Liver (tissue), 10 donors: ENCODE measurements at places on chromosomes 1 and 21.

DNA sequence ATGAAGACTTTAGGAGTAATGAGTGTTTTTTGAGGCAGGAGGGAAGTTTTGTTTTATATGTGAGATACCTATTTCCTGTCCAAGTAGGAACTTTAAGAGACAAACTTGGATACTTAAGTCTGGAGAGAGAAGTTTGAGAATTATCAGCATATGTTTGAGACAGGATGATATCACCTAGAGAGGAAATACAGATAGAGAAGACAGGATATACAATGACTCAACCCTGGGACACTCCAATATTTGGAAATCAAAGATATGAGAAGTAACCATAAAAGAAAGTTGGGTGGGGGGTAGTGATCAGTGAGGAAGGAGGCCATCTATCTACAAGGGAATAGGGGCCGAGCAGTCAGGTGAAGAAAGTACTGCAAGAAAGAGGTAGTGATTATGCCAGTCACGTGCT is 6.5 kb downstream of the LCE7A start:
- DNase-seq, result no peak

DNA sequence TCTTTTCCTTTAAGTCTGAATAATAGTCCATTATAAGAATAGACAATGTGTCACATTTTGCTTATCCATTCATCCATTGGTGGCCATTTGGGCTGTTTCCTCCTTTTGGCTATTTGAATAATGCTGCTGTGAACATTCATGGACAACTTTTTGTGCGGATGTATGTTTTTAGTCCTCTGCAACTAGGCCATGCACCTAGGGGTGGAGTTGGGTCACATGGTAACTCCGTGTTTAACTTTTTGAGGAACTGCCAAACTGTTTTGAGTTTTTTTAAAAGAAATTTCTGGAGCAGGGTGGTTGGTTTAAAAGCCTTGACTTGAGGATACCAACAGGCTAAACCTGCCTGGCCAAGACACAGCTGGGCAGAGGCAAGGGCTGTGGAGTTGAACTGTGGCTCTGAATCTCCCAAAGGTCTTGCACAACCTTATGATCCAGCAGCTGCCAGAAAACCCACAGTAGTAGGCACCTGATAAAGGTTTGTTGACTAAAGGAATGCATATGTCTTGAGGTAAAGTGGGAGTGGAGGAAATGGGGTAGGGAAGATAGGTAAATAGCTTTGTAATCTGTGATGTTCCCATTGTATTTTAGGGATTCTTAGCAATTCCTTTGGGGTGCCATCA is 5.6 kb upstream of the RPTN start:
- DNase-seq, result no peak

DNA sequence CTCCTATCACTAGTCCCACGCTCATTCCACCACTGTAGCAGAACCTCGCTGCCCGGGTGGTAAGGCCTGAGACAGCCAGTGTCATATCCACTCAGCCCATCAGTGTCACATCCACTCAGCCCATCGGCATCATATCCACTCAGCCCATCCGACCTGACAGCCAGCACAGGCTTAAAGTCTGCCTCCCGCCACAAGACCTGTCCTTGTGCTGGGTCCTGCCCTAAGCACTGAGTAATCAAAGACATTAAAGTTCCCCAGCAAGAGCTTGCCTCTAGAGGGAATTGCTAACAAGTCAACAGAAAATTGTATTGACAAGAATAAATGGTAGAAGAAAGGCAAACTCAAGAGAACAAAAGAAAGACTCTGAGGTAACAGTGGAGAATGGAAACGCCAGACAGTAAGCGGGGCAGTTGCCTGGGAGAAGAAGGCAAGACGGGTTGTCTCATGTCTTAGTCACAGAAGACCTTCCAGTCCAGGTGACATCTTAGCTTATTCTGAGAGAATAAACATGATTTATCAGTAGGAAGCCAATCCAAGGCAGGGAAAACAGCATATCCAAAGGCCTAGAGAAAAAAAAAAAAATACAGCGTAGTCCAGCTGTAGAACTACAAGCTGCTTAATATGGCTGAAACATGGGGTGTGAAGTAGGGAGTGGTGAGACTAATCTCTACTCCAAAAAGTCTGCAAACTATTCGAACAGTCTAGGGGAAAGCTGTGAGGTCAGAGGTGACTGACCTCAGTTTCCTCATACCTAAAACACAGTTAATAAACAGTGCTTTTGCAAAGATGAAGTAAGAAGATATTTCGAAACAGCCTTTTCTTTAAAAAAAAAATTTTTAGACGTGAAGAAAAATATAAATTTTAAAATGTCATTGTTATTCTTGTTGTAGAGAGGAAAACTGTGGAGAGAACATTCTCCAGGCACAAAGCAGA is 1.1 kb downstream of the ITLN1 start:
- no peak for DNase-seq

DNA sequence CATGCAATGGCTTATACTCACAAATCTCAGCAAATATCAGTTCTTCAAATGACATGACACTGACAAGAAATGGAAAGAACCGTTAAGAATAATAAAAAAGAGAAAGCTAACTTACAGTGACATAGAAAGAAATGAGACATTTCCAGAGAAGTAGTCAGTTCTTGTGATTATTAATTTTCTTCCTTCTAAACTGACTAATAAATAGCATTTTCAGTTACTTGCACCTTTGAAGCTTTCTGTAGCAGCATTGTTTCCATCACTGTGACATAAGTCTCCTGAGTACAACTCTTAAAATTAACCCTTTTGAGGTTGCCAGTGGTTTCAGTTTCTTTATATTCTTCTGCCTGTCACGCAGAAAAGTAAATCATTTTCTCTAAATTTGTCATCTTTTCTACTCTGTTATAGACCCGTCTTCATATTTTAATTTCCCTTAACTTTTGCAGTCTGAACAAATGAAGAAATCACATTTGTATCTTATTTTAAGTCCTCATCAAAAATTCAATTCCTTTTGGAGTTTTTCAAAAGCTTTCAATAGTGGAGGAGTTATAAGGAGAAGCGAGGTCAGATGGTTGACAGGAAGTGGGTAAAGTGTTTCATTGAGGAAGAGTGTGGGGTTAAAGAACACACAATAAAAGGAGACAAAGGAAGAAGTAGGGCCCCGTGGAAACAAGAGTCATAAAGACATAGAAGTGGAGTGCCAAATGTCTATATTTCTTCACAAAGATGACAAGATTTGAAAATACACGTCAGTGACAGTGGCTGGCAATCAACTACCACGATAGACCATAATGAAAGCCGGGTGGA is 57.9 kb upstream of the S1PR1 start:
- no peak for DNase-seq

GRCh38 chr1:19169642-19170041 is 40.4 kb downstream of the UBR4 start:
- no peak for DNase-seq

DNA sequence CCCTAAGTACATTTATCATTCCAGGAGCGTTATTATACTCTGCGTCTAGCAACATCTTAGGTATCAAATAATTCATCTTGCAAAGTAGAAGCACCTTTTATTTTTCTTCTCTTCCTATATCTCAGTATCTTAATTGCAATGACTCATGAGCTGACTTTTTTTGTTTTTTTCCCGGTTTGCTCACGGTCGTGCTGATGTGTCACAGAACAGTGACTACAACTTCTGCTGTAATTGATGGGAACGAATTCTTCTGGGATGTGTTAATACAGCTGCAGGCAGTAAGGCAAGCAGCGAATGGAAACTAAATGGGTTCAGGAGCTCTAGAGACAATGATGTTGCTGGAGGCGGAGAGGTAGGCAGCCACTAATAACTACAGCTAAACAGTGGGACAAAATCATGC is 89.8 kb upstream of the TMPRSS15 start:
- no peak for DNase-seq

DNA sequence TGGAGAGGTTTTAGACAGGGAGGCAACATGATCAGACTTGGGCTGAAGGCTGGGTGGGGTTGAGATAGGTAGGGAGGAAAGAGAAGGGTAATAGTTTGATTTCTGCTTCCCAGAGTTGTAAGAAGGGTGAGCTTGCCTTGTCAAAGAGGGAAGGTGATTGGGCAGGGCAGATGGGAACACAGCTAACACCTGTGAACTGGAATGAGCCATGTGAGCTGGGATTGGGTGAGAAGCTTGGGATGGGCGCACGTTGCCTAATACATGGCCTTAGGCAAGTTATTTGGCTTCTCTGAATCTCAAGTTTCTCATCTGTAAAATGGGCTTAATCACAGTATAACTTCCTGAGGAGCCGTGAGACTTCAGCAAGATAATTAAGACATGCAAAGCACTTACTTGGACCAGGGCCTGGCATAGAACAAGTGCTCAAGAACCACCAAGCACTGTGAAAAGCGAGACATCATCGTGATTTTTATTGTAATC is 33.8 kb upstream of the ID3 start:
- DNase-seq, result no peak

GRCh38 chr1:29236712-29237128 is 398 bp downstream of the PTPRU start:
- DNase-seq, result no peak

DNA sequence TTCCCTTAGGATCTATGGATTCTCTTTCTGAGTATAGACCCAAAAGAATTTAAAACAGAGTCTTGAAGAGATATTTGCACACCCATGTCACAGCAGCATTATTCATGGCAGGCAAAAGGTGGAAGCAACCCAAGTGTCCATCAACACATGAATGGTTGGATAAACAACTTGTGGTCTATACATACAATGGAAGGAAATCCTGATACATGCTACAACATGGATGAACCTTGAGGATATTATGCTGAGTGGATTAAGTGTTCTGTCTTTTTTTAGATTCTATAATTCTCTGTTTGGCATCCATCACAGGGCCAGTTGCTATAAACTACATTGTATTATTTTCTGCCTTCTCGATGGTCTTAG is 39.8 kb downstream of the PTPN14 start:
- DNase-seq, result no peak

DNA sequence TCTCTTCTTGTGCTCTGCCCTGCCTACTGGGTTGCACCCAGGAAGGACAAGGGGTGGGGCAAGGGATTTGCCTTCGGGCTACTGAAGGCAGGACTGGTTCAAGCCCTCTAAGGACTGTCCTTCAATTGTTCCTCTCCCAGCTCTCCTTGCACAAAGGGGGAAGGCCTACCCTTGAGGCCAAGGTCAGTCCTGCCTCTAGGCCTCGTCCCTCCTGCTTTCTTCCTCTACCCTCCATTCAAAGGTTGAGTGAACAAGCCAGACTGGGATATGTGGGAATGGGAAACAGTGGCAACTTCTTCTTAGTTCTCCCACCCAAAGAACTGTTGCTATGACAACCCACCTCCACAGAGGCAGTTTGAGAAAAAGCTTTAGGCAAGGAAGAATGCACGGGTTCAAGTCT is 2.7 kb downstream of the LURAP1 start:
- no peak for DNase-seq

- no peak for DNase-seq
Measured at GRCh38 chr1:1600861-1601563, 1.1 kb upstream of the FNDC10 start.

DNA sequence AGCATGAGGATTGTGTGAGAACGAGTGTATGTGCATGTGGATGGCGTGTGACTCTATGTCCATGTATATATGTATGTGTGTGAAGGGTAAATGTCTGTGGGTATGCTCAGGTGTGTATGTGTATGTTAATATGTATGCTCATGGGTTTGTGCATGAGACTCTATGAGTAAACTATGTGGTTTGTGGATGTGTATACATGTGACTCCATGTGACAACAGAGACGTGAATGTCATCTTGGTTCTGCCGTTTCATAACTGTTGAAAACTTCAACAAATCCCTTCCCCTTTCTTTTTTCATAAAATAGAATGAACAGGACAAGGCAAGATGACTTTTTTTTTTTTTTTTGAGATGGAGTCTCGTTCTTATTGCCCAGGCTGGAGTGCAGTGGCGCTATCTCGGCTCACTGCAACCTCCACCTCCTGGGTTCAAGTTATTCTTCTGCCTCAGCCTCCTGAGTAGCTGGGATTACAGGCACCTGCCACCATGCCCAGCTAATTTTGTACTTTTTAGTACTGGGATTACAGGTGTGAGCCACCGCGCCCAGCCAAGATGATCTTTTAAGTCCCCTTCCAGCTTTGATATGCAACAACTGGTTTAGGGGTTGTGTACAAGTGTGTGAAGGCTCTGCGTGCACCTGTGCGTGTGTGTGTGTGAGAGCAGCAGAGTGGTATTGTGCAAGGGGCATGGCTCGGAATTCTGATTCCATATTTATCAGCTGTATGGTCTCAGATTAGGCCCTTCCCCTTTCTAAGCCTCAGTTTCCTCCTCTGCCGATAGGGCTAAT is 106.3 kb downstream of the EBNA1BP2 start:
- peak; percentile 22 for DNase-seq

DNA sequence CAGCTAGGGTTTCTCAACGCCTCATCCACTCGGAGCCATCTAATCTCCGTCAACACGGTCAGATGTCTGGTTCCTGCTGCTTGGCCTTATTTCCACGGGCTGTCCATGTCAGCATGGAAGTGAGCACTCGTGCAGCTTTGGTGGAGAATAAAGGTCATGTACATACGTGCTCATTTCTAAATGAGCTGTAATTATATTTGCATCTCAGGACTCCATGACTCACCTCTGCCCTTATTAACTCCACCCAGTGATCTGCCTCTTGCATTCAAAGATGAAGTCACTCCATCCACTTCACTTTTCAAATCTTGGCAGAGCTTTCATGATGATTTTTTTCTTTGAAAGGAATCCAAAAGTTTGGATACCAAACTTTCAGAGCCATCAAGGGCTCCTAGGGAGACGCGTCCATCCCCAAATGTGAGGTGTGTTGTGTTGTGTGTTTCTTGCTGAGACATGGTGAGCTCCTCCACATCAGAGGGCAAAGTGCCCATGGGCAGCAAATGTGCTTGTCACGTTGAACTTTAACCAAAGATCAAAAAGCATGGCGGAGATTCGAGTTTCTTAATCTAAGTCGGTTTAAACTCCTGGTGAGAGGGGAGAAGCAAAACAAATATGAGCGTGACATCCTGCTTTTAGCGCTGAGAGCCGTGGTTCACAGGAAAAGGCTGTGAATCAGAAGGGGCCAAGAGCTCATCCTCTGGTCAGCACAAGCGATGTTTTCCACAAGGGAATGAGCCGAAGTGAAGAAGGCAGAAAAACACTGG is 68.6 kb upstream of the ERRFI1 start:
- no peak for DNase-seq

GRCh38 chr1:207861442-207862177 is 49.3 kb downstream of the CD34 start:
- no peak for DNase-seq

- no peak for DNase-seq
Measured at GRCh38 chr21:18245464-18245967, 883 bp downstream of the CHODL start.

- no peak for DNase-seq
Measured at GRCh38 chr1:230159580-230159979, 92.5 kb downstream of the GALNT2 start.

GRCh38 chr1:177209357-177209756 is 38.6 kb downstream of the BRINP2 start:
- DNase-seq, result no peak

GRCh38 chr1:38004284-38005108 is 818 bp downstream of the FHL3 start:
- DNase-seq, result no peak

GRCh38 chr1:208682664-208683013 is 438.5 kb upstream of the PLXNA2 start:
- no peak for DNase-seq

- DNase-seq, result no peak
Measured at GRCh38 chr21:46621457-46622182, 13.9 kb upstream of the PRMT2 start.

- DNase-seq, result no peak
Measured at GRCh38 chr21:39384674-39385298, 35.9 kb upstream of the HMGN1 start.

GRCh38 chr1:176789571-176790090 is 326.7 kb downstream of the PAPPA2 start:
- no peak for DNase-seq
